CD4-positive, CD25-positive, alpha-beta regulatory T cell (primary cell): ENCODE measurements at places on chromosomes 7 and 10. TPM values are rescaled to one million over a fixed set of nuclear protein-coding genes. Genes with fewer than 3 reads are reported as not detected.

GRCh38 chr7:130009848-130010688, 41.1 kb downstream of the ZC3HC1 start:
- no peaks in the 10 kb centered on the region for H3K36me3 ChIP-seq
- no peak for DNase-seq
- H3K4me3 ChIP-seq = no peak overlapping the region
- no peaks in the 10 kb centered on the region for H3K4me1 ChIP-seq
- H3K27ac ChIP-seq = no peak overlapping the region

DNA sequence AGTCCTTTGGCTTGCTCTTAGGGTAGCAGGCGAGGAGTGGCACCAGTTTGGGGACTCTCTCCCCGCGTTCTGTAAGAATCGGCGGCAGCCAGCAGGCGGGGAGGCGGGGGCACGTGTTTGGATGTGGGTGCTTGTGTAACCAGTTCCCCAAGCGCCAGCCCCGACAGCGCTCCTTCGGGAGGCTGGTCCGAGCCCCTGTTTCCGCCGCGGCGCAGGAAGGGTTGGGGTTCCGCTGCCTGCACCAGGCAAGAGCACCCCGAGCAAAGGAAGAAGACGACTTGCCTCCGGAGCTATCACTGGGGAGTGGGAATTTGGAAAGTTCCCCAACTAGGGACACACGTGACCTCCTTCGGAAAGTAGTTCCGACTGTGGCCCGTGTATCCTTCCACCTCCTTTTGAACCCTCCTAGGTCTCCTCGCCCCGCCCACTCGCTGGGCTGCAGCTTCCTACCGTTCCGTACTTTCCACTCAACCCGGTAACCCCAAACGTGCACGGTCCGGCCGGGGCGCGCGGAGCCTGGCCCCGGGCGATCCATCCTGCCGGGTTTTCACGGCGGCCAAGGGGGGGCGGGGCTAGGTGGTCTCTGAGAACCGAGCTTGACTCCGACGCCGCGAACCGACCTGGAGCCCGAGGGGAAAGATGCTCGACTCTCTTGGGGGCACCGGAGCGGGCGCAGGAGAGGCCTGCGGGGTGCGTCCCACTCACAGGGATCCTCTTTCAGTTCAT, 1.2 kb downstream of the KLLN start:
- DNase-seq = peak; percentile 88
- peaks cover 40% of the 10 kb centered on the region for H3K4me1 ChIP-seq
- H3K4me3 ChIP-seq = peak overlapping the region; percentile 93
- no peaks in the 10 kb centered on the region for H3K27me3 ChIP-seq
- no peaks in the 10 kb centered on the region for H3K36me3 ChIP-seq
- peak overlapping the region; percentile 90 for H3K27ac ChIP-seq

DNA sequence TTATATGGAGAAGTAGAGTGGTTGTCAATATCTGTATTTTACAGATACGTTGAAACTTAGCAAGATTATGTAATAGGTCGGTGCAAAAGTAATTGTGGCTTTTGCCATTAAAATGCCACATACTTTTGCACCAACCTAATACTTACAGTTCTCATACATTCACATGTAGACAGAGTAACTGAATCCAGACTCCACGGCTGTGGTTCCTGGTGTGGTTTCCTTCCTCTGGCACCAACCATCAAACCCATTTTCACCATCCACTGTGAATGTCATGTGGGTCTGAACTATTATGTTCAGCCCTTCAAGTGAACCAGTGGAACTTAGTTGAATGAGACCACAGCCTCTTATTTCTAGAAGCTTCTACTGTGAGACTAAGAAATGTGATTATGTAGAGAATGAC, 31.5 kb upstream of the SLIT1 start:
- H3K4me1 ChIP-seq = peaks cover 7% of the 10 kb centered on the region
- no peak overlapping the region for H3K27ac ChIP-seq
- H3K4me3 ChIP-seq = no peak overlapping the region
- peaks cover 4% of the 10 kb centered on the region for H3K36me3 ChIP-seq

GRCh38 chr10:105585753-105586152, 944.7 kb downstream of the SORCS3 start:
- no peak overlapping the region for H3K4me3 ChIP-seq
- H3K27me3 ChIP-seq = no peaks in the 10 kb centered on the region
- DNase-seq = no peak
- no peaks in the 10 kb centered on the region for H3K36me3 ChIP-seq
- H3K27ac ChIP-seq = no peak overlapping the region

- no peak overlapping the region for H3K4me3 ChIP-seq
- no peak for DNase-seq
- no peaks in the 10 kb centered on the region for H3K4me1 ChIP-seq
- H3K27ac ChIP-seq = no peak overlapping the region
- H3K36me3 ChIP-seq = no peaks in the 10 kb centered on the region
- H3K27me3 ChIP-seq = no peaks in the 10 kb centered on the region
These were observed 129.7 kb upstream of the PPP2R2D start for GRCh38 chr10:131770946-131771633.

- no peak overlapping the region for H3K4me3 ChIP-seq
- no peaks in the 10 kb centered on the region for H3K27me3 ChIP-seq
- no peaks in the 10 kb centered on the region for H3K36me3 ChIP-seq
- no peak overlapping the region for H3K27ac ChIP-seq
- no peak for DNase-seq
These were observed 159.9 kb downstream of the MGMT start for GRCh38 chr10:129626796-129627435.

- H3K4me3 ChIP-seq = no peak overlapping the region
- H3K27me3 ChIP-seq = no peaks in the 10 kb centered on the region
- no peaks in the 10 kb centered on the region for H3K36me3 ChIP-seq
- no peaks in the 10 kb centered on the region for H3K4me1 ChIP-seq
These were observed 60.6 kb upstream of the FRMD4A start for GRCh38 chr10:14391342-14391741.

DNA sequence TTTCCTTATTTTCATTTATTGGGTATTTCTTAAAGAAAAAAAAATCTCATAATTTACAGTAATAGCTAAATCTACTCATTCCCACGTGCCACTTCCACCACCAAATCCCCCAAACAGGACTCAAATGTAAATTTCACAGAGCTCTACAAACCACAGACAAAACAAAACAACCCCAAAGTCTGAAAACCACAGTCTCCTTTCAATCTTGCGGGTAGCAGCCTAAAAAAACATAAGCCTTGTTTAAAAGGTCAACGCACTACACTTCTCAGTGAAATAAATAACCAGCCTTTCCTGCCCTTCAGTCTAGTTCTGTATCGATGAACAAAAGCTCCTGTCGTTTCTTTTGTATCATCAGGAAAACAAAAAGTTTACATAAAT, 121.8 kb upstream of the AFAP1L2 start:
- peaks cover 32% of the 10 kb centered on the region for H3K4me1 ChIP-seq
- peak; percentile 53 for DNase-seq
- H3K27me3 ChIP-seq = no peaks in the 10 kb centered on the region
- H3K27ac ChIP-seq = peak overlapping the region; percentile 85
- peak overlapping the region; percentile 92 for H3K4me3 ChIP-seq
- peaks cover 2% of the 10 kb centered on the region for H3K36me3 ChIP-seq

DNA sequence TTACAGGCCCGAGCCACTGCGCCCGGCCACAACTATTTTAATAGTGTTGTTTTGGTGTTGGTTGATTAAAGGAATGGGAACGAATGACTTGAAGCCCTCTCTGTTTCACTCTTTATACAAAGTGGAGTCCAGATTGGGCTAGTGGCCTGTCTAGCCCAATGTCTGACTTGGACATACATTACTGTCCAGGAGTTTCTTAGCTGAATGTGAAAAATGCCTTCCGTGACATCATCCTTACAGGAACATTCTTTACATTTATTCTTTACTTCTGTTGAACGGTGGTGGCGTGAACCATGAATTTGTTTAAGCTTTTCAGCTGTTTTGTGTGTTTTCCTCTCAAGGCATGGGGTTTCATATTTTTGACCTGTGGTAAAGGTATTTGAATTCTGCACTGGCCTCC, 67.9 kb downstream of the DAGLB start:
- H3K4me3 ChIP-seq = no peak overlapping the region
- DNase-seq = no peak
- H3K36me3 ChIP-seq = peaks cover 7% of the 10 kb centered on the region
- H3K27ac ChIP-seq = no peak overlapping the region
- H3K27me3 ChIP-seq = no peaks in the 10 kb centered on the region
- H3K4me1 ChIP-seq = peaks cover 65% of the 10 kb centered on the region

Gene CFAP70
- 2.6 TPM for total RNA-seq

Gene CD36
- 0.52 TPM for total RNA-seq

Gene SPRN
- total RNA-seq = not detected

Gene SNX13
- 32.5 TPM for total RNA-seq
